ENCODE measurements at places on chromosomes 11 and 22.

- no peak for DNase-seq
Observed at GRCh38 chr11:95392644-95393043, 161.6 kb upstream of the SESN3 start.

DNA sequence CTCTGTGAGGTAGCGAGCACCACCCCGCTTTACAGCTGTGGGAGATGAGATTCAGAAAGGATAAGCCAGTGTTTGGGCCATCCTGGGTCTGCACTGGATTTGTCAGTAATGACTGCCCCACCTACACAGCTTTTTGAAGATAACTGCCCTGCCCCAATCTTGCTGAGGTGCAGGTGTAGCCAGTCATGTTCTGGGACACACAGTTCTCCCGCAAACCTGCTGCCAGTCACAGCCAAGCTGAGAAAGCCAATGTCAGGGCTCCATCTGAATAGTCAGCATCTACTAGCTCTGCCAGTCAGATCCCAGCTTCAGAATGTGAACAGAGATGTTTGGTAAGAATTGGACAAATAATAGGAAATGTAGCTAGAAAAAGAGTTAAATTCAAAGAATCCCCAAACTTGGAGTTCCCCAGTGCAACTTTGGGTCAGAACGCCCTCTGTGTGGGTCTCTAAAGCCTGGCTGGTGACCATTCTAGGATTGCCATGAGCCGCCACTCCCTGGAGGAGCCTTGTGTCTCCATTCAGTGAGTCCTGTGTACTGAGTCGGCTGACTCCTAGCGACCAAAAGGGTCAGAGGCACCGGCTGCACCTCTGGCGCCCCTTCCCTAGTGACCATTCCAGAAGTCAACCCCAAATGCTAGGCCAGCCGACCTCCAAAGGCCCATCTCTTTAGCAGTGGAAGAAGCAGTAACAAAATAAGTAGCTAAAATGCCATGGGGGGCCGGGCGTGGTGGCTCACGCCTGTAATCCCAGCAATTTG is 2.4 kb upstream of the MB start:
- no peak for DNase-seq

DNA sequence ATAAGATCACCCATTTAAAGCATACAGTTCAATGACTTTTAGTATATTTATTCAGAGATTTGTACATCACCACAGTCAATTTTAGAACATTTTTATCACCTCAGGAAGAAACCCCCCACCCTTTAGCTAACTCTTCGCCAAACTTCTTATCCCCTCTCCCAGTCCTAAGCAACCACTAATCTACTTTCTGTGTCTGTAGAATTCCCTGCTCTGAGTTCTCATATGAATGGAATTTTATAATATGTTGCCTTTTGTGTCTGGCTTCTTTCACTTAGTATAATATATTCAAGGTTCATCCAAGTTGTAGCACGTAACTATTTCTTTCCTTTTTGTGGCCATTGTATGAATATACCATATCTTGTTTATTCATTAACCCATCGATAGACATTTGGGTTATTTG is 3.6 kb downstream of the ANKRD13D start:
- peak; percentile 50 for DNase-seq

- DNase-seq = no peak
Observed at GRCh38 chr11:1453611-1454034, 33.0 kb downstream of the MOB2 start.

DNA sequence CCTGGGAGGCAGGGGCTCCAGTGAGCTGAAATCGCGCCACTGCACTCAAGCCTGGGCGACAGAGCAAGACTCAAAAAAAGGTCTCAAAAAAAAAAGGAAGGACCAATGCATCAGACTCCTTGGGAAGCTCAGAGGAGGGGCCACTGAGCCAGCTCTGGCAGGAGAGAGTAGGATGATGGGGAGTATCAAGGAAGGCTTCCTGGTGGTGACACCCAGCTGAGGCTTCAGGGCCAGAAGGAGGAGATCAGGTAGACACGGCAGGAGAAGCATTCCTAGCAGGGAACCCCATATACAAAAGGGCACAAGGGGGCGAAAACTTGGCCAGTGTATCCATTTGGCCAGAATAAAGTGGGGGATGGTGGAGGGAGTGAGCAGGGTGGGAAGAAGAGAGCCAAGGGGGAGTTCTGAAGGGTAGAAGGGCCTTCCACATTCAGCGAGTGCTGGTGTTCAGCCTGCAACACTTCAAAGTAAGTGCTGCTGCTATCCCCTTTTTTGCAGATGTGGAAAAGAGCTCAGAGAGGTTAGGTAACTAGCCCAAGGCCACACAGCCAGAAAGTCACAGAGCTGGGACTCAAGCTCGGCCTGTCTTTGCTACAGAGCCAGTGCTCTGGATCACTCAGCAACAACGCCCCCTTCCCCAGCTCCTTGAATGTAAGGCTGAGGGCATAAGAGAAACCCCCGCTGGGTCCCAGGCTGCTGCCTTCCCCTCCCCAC is 5.3 kb upstream of the RHOD start:
- no peak for DNase-seq
